Left hindlimb (tissue), 1 donor: ENCODE measurements at places on chromosomes 7 and 10.

GRCh38 chr10:130857631-130858295 is 453.8 kb downstream of the TCERG1L start:
- no peak for DNase-seq

GRCh38 chr7:7479275-7479805 is 56.3 kb downstream of the COL28A1 start:
- DNase-seq = no peak

DNA sequence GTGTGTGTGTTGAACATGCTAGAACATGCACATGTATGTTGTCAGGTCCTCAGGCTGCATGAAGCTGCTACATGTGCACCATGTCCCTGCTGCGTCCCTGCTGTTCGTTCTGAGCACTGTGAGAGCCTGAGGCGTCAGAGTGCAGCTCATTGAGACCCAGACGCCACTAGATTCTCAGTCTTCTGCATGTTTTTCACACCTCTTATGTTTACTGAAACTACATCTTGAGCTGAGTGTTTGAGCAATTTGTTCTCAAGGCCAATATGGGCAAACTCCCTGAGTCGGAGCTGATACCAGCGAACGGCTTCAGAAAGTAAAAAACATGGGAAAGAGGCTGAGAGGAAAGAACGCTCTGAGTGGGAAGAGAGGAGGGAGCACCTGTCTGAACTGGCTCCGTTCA is 350.4 kb downstream of the PAXIP1 start:
- DNase-seq = no peak

- no peak for DNase-seq
These were observed 23.0 kb downstream of the AKR1E2 start for GRCh38 chr10:4849042-4849402.

DNA sequence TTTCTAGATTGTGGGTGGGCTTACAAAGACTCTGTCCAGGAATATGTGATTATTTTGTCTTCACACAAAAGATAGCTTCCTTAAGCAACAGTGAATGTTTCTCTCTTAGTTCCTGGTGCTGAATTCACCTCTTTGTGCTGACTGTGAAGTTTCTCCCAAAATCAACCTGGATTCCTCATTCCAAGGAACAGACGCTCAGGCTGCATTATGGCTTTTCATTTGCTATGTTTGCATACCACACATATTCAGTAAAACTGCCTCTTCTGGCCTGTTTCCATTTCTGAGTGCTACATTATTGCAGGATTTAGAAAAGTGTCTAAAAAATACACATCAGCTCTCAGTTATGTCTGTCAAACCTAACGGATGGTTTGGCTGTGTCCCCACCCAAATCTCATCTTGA is 21.5 kb downstream of the MACROH2A2 start:
- DNase-seq = no peak

GRCh38 chr10:14089556-14090292 is 241.0 kb downstream of the FRMD4A start:
- DNase-seq = no peak

DNA sequence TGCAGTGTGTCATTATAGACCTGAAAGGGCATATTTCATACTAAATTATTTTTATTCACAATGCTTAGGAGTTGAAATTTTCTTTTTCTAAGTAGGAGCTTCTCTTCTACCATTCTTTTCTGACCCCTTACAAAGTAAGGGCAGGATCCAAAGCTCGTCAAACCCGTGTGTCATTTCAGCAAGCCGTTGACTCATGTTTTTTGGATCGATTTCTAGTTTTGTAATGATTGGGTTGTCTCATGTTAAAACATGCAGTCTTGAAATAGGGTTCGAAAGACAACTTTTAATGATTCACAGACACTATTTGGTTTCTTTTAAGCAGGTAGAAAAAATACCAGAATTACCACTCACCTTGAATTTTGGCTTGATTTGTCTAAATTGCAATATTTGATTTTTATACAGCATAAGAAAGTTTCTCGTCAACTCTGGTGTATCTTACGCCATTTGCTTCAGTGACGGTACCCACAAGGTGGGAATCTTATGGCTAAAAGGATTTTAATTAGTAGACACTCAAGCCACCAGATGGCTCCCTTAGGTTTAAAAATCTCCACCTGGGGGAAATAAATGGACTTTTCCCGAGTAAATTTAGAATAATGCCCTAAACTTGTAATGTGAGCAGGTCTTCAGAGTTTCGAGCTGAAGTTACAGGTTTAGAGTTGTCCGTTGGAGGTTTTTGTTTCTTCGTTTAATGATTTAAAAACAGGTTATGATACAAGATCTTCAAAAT is 283.4 kb downstream of the CCDC3 start:
- no peak for DNase-seq

DNA sequence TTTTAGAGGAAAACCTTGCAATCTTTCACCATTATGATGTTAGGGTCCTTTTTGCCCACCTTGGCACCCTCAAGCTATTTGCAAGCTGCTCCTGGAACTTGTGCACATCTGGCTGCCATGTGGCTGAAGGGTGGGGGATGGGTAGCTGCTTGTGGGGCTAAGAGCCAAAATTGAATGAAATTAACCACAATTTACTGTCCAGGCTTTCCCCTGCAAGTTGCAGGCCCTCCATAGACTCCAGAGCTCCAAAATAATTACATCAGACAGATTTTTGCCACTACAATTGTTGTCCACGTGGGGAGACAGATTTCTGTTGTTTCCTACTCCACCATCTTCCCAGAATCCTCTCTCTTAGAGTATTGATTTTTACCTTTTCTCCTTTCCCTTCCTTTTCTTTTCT is 19.1 kb downstream of the PI4K2A start:
- no peak for DNase-seq

- DNase-seq = no peak
These were observed 11.4 kb downstream of the MTURN start for GRCh38 chr7:30146127-30146612.

DNA sequence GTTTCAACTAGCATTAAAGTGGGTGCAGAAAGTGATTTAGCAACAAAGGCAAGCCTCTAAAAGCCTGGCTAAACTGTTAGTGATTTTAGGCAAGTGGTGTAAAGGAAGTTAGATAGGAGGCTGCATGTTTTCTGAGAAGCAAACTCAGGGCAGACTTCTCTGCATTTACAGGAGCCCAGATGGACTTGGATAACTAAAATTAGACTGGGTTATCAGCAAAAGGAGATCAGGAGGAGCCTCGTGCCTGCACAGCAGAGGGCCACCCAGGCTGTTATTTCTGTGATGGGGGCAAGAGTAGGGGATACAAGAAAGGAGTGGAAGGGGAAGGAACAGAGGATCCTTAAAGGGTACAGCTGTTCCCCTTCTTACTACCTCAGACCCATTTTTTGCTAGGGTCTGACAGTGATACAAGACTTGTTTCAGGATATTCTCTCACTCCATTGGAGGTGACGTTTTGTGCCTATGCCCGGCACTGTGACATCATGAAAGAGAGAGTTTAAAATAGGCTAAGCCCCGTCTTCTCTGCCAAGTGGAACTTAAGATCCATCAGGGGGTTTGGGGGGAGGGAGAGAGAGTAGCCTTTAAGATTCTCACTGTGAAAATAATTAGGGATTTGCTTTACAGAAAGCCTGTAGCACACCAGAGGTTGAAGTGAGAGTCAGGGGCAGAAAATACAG is 49.6 kb upstream of the PDCD4 start:
- DNase-seq = peak; percentile 61

DNA sequence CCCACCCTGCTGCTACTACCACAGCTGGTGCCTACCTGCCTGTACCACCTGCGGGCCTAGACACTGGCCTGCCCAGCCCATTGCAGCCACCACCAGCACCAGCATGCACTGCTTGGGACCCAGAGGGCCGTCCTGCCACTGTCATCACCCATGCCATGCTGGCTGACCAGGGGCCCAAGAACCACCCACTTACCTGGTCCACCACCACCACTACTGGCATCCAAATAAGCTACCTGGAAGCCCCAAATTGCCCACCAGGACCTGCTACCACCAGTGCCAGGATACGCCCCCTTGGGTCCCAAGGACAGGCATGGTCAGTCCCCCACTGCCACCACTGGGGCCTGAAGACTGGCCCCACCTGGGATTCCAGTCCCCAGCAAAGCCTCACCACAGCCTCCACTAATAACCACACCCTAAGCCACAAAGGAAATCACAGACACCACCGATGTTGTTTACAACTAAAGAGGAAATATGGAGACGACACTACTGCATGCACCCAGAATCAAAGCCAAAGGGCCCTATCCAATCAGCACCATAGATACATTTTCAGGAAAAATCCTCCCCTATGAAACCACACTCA is 70.5 kb upstream of the DIP2C start:
- DNase-seq = no peak

- no peak for DNase-seq
These were observed 285.8 kb upstream of the CACNA2D1 start for GRCh38 chr7:82729172-82730030.

GRCh38 chr10:74521526-74521925 is 304.9 kb upstream of the KAT6B start:
- DNase-seq = no peak

DNA sequence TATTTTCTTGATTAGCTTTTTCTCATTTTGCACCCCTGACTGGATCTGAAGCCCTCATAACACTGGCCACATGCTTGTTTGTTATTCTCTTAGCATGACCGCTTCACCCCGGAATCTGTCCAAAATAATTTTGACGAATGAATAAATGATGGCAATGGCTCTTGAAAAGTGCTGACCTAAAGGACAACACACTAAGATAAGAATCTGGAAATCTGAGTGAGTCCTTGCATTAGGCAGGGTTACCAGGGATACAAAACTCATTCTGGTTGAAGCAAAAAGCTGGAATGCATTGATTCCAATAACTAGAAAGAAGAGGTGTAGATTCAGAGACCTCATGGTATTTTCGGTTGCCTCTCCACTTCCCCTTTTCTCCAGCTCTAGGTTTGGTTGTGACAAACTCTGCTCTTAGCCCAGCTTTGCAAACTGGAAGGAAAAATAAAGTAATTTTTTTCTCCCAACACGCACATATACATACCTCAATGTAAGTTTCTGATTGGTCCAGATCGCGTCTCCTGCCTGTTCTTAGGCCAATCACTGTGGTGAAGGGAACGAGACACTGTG is 157.4 kb downstream of the SKIDA1 start:
- no peak for DNase-seq

DNA sequence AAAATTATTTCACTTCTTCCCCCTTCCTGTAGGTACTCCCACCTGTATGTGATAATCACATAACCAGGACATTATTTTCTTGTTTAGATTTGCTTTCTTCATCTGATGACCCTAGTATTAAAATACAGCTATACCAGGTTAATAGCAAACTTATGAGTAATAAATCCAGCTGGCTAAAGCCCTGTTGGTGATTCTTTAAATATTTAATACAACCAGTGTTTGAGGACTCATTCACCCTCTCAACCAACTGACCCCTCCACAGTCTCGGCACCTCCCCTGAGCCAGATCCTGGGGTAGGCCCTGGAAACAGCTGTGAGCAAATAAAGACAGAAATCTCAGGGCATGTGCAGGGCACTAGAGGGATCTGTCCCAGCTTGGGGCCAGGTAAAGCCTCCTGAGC is 58.5 kb downstream of the BLNK start:
- no peak for DNase-seq

DNA sequence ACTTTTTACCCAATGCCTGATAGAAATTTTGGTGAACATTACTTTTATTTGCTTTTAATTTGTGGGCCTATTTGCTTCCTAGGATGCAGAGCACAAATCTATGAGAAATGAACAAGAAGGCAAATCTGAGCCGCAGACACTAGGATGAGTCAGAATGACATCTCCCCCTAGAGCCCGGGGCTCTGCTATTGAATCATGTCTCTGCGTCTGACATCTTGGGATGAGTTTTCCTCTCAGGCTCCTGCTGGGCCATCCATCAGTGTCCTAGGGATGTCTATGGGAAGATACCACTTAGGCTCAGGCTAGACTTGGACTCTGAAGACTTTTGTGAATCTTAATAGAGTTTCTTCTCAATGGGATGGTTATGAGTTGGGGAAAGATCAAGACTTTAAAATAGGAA is 157.3 kb upstream of the MTPN start:
- no peak for DNase-seq

GRCh38 chr7:120665068-120665467 is 192.9 kb downstream of the TSPAN12 start:
- DNase-seq = no peak

- DNase-seq = no peak
These were observed 484.2 kb upstream of the CELF2 start for GRCh38 chr10:10533437-10533836.

DNA sequence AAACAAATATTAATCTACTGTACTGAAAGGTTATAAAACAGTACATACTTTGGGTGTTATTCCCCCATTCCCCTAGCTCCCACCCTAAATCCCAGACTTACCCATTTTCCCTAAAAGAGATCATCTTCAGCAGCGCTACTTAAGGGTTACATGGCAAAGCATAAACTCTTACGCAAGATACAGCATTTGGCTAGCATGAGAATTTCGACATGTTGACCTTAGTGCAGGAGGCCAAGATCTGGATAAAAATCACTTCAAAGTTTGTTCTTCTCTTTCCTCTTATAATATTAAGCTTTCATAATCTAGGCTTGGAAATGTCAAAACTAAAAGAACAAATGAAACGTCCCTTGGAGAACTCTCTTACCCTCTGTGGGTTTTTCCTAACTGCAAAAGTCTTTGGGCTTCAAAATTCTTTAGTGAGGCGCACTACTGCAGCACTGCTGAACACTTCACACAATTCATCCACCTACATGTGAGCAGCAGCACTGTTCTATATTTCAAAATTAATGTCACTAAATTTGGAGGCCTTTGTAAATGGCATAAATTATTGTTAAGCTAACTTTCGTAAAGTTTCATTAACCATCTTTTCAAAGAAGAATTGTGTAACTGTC is 59.5 kb upstream of the PDLIM1 start:
- DNase-seq = no peak

GRCh38 chr10:69958556-69958902 is 94.1 kb upstream of the MACROH2A2 start:
- no peak for DNase-seq

- no peak for DNase-seq
These were observed 250.0 kb upstream of the KLF6 start for GRCh38 chr10:4034907-4035598.

- no peak for DNase-seq
These were observed 67.1 kb downstream of the INPP5A start for GRCh38 chr10:132604686-132605085.

DNA sequence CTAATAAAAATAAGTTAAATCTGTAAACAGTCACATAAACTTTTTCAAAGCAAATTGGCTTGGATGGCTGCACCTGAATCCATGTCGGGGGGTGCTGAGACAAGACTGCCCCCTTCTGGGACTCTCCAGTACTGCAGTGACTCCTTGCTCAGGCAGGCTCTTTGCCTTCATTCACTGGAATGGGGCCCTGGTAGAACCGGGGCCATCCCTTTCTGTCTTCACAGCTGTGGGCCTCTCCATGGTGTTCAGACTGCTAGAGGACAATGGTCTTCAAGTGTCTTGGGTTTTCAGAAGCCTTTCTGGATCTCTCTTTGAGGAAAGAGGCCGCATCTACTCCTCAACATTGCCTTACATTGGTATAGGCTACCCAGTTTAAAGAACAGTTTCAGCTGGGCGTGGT is 16.1 kb upstream of the IMPDH1 start:
- DNase-seq = peak; percentile 62
